IPS DF 6.9 (cell line): ENCODE measurements at places on chromosomes 5 and 9.

- DNase-seq: no peak
Measured at GRCh38 chr9:33468797-33469621, 4.7 kb downstream of the NOL6 start.

- DNase-seq: no peak
Measured at GRCh38 chr5:153809166-153809565, 229.5 kb downstream of the FAM114A2 start.

DNA sequence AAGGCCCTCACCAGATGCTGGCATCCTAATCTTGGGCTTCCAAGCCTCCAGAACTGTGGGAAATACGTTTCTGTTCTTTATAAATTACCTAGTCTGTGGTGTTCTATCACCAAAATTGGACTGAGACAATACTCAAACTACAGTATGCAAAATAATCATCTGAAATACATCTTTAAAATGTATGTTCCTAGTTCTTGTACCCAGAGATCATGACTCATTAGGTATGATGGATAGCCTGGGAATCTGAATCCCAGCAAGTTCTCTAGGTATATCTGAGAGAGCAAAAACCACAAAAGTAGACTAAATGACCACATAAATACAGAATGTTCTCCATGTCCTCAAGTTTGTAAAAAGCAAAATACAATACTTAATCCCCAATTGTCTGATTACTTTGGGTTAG is 166.3 kb downstream of the YIPF5 start:
- DNase-seq: no peak

DNA sequence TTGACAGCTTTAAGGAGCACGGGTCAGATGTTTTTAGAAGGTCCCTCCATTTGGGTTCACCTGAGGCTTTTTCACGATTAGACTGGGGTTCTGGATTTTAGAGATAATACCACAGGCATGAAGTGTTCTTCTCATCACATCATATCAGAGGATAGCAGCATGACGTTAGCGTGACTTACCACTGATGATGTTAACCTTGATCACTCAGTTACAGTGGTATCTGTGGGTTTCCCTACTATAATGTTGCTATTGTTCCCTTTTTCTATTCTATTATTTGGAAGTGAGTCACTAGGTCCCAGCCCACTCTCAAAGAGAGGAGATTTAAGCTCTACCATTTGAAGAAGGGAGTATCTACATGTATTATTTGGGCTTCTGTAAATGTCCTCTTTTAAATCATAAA is 300.0 kb downstream of the MAST4 start:
- DNase-seq: no peak

DNA sequence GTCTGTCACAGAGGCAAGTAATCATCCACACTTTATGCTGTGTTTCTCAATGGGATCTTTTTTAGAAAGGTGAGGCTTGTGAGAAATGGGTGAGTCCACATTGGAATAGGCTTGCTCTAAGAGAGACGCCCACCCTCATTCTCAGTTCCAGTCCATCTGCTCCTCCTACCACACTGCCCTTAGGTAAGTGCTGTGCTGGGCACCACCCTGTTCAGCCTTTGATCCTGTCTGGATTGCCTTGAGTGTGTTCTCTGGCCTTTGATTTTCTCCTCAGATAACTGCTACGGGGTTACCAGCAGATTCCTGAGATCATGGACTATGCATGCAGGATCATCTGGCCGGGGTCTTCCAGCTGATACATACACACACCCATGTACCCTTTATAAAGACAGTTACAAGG is 328.6 kb downstream of the KDM4C start:
- DNase-seq: no peak
